Stimulated activated CD4-positive, alpha-beta T cell treated with anti-CD3 and anti-CD28 coated beads, Interleukin-12 subunit alpha, Interleukin-12 subunit beta, amount 100 ng/mL, for 24 hours (primary cell): ENCODE measurements at places on chromosomes 13 and 19.
A peak's percentile ranks its signal among the peaks of the same experiment; 100 is the strongest.

GRCh38 chr19:24098359-24098758, 11.4 kb downstream of the ZNF254 start:
- DNase-seq: no peak

GRCh38 chr19:57321116-57321515, 844 bp downstream of the ZNF543 start:
- no peak for DNase-seq

- no peak for DNase-seq
Observed at GRCh38 chr19:6242677-6243076, 37.1 kb downstream of the MLLT1 start.

GRCh38 chr13:39020853-39021462, 16.9 kb downstream of the PROSER1 start:
- no peak for DNase-seq

DNA sequence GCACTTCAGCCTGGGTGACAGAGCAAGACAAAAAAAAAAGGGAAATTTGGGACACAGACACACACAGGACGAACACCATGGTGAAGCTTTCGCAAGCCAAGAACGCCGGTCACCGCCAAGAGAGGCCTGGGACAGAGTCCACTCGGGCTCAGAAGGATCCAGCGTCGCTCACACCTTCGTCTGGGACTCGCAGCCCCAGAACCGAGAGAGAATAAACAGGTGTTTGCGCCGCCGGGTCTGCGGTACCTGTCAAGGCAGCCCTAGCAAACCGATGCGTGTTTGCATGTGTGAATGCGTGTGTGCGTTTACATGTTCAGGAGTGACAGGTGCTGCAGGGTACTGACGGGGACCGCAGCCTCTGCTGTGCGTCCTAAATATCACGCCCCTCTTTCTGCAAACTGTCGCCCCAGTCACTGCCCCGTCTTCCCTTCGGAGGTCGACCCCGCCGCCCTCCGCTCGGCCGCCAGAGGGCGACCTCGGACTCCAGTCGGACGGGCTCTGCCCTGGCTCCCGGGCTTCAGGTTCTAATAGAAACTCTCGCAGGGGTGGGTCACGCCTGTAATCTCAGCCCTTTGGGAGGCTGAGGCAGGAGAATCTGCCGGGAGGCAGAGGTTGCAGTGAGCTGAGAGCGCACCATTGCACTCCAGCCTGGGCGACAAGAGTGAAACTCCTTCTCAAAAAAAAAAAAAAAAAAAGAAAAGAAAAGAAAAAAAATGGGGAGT, 11.8 kb upstream of the CSNK1G2 start:
- peak; percentile 75 for DNase-seq

DNA sequence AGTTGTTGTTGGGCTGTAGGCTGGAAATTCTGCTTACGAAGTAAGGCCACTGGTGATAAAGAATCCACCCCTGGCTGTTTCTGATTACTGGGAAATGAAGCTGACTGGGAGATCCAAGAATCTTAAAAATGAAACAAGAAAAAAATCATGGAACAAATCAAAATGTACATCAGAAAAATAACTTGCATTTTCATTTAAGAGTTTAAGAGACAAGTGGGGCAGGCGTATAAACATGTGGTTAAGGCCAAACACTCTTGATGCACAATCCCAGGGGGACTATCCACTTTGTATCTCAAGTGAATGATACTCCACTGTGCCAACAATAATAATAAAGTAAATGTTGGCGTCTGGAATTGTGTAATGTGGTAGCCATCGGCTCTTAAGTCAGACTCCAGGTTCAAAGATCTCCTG, 24.6 kb downstream of the ZMYM5 start:
- no peak for DNase-seq

- DNase-seq: no peak
Observed at GRCh38 chr19:33403973-33404304, 30.4 kb downstream of the CEBPG start.

- DNase-seq: no peak
Observed at GRCh38 chr19:32543115-32543900, 37.7 kb upstream of the PDCD5 start.

DNA sequence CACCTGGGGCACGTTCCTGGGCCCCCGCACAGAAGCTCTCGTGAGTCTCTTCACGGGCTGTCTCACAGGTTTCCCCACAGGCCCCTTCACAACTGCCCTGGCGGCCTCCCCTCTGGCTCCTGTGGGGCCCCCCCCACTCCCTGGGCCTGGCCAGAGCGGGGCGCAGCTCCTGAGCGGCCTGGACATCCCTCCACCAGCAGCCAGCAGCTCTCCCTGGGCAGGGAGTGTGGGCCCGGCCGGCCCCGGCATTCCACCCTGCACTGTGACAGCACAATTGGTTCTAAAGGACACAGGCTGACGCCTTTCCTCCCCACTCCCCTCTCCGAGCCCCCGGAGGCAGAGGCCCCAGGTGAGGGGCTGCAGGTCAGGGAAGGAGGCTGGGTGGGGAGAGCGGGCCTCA, 9.5 kb upstream of the TIMM13 start:
- no peak for DNase-seq

- no peak for DNase-seq
Observed at GRCh38 chr13:42275098-42275471, 3.1 kb downstream of the AKAP11 start.

GRCh38 chr19:33177417-33177979, 16.6 kb upstream of the LRP3 start:
- DNase-seq: no peak

DNA sequence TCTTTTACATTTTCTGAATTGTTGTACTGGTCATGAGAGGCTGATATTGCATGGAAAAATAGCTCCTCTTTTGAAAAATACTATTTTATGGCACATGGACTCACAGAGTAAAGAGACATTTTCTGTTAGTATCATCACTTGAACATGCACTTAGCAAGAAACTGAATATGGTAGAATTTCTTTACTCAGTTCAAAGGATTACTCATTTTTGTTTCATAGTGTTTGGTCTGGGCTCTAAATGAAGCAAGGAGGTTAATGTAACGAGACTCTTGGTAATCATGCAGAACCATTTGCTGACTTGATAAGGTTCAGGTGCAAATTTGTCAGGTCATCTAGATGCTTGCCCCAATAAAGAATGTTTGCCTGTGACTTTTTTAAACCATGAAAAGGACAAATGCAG, 63.2 kb downstream of the GPC6 start:
- DNase-seq: no peak

- no peak for DNase-seq
Observed at GRCh38 chr13:106796280-106797047, 228.5 kb upstream of the ARGLU1 start.

DNA sequence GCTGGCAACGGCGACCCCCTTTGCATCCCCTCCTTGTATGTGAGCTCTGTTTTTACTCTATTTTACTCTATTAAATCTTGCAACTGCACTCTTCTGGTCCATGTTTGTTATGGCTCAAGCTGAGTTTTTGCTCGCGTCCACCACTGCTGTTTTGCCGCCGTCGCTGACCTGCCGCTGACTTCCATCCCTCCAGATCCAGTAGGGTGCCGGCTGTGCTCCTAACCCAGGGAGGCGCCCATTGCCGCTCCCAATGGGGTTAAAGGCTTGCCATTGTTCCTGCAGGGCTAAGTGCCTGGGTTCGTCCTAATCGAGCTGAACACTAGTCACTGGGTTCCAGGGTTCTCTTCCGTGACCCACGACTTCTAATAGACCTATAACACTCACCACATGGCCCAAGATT, 2704.4 kb downstream of the PCDH9 start:
- DNase-seq: no peak

GRCh38 chr19:2048959-2049740, 1.9 kb downstream of the MKNK2 start:
- no peak for DNase-seq

DNA sequence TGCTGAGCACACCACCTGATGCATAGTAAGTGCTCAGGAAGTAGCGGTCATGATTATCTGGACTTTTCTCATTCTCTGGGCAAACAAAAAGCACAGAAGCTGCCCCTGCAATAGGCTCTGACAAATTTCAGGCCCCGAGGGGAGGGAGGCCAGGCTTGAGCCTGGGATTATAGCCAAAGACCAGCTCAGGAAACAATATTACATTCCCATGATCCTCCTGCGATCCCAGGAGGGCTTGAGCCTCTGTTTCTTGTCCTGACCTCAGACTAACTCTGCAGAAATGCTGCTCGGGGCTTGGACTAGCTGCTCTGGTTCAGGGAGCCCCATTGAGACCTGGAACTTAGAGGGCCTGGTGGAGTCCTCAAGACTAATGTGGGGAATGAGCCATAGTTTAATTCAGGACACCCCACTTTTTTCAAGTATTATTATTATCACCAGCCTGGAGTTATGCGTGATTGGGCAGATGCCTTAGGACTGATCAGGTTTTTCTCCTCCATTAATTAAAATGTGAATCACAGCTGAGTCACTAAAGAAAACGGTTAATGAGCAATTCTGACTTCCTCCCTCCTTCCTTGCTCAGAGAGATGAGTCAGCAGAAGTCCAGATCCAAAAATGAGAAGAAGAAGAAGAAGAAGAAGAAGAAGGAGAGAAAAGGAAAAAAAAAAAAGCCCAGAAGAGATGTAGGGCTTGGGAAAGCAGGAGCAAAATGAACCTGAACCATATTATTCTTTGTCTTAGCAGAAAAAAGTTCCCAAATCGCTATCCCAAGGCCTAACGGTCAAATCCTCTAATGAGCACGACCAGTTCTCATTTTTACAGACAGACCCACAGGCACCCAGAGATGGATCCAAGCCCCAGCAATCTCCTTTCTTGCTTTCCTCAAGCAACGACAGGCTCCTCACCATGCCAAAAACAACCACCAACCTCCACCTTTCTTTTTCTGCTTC, 107.2 kb downstream of the CACNA1A start:
- DNase-seq: no peak

- DNase-seq: no peak
Observed at GRCh38 chr13:19185865-19186645, 4.4 kb upstream of the TUBA3C start.

GRCh38 chr19:52237771-52238400, 31.5 kb upstream of the ZNF766 start:
- peak; percentile 37 for DNase-seq

- DNase-seq: no peak
Observed at GRCh38 chr19:38837656-38838121, 6.1 kb upstream of the ECH1 start.

GRCh38 chr13:43698758-43699157, 88.0 kb downstream of the ENOX1 start:
- DNase-seq: no peak

DNA sequence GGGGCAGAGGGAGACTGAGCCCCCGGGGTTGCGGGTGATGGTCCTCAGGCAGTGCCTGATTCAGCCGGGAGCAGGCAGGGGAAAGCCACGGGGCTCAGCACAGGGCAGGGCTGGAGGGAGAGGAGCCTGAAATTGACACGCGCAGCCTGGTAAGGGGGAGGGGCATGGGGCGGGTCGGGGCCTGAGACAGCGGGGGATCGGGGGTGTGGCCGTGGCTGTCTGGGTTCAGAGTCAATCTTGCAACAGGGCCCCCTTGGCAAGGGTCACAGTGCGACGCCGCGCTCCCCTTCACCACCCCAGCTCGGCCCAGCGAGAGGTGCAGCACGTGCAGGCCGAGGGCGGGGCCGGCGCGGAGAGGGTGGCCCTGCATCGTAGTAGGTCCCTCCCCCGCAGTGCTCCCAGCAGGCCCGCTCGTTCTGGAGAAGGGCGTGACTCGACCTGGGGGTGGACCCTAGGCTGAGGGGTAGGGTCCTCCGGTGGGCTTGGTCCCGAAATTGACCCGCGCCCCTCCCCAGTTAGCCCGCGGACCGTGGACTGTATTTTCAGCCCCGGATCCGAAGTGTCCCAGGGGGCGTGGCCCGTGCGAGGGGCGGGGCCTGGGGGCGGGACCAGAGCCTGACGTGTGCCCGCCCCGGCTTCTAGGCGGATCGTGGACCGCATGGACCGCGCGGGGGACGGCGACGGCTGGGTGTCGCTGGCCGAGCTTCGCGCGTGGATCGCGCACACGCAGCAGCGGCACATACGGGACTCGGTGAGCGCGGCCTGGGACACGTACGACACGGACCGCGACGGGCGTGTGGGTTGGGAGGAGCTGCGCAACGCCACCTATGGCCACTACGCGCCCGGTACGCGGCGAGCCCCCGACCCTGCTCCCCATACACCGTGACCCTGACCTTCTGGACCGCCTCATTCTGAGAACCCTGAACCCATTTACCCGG, 6.0 kb downstream of the RCN3 start:
- DNase-seq: peak; percentile 78

- no peak for DNase-seq
Observed at GRCh38 chr13:40589285-40590109, 76.9 kb downstream of the FOXO1 start.

GRCh38 chr19:35389192-35389861, 18.5 kb downstream of the GPR42 start:
- no peak for DNase-seq

- no peak for DNase-seq
Observed at GRCh38 chr13:34356686-34357434, 538.9 kb downstream of the RFC3 start.

- DNase-seq: no peak
Observed at GRCh38 chr19:31908496-31909225, 436.7 kb upstream of the ZNF507 start.

DNA sequence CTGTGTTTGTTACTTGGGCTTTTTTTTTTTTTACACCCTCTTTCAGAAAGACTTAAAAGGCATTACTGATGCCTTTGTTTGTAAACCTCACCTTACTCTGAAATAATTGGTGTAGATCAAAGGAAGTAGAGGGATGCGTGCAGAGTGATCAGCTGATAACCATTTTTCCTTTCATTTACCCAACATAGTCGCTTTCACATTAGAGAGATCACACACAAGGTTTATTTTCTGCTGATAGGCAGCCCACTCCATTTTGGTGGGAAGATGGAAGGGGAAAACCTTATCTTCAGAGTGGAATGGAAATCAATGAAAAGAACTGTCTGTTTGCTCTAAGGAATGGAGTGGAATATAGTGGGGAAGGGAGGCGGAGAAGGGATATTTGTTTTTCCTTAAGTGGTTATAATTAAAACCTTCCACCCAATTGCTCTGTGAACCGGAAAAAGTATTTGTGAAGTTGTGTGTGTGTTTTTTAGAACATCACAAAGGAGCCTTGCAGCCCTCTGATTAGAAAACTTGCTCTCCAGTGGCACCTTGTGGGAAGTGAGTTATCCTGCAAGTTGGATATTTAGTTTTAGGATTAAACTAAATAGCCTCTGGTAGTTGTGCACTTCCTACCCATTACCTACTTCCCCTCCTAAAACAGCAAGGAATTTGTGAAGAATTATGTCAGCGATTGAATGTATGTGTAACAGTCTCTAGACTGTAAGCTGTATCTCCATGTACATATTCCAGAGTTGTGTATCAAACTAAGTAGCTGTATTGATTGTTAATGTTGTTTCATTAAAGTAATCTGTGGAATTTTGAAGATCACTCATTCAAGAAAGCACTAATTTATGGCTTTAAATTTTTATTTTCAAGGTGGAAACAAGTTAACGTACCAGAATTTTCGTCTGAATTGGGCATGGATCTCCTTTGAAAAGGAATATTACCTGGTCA, 76.8 kb downstream of the FREM2 start:
- DNase-seq: no peak

DNA sequence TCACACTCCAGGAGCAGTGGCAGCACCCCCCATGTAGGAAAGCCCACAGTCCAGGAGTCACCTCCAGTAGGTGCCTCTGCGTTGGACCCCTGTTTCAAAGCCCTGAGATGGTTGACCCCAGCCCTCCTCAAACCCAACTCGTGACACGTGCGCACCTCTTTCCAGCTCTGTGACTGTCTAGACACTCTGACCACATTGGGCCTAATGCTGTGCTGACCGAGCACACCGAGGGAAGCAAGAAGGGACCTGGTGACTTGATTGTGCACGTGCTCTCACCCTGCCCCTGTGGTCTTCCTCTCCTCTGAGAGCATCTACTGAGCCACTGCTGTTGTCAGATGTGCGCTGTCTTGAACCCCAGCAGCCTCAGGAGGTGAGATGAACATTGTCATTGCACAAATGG, 22.9 kb upstream of the SLC35E1 start:
- DNase-seq: no peak
